ENCODE measurements at places on chromosomes 5 and 9.

DNA sequence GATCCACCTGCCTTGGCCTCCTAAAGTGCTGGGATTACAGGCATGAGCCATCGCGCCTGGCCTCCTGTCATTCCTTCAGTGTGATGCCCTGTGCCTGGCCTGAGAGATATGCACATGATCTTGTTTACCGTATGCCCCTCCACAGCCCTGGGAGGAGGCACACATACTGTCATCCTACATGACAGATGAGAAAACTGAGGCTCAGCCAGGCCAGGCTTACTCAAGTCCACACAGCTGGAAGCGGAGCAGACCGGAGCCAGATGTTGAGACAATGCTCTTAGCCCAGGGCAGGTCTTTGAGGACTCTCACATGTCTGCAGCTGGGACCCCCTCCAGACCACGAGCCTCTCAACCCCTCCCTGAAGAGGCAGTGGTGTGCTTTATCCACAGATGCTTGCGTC is 38.7 kb upstream of the SH3PXD2B start:
- no peak for DNase-seq

- DNase-seq = no peak
These were observed 195.2 kb downstream of the NR3C1 start for GRCh38 chr5:143208365-143208641.

- no peak for DNase-seq
These were observed 13.5 kb downstream of the COL5A1 start for GRCh38 chr9:134655101-134655500.

GRCh38 chr9:91530829-91531228 is 107.2 kb upstream of the NFIL3 start:
- DNase-seq = no peak

GRCh38 chr9:124551472-124552272 is 44.5 kb upstream of the NR5A1 start:
- DNase-seq = no peak

- no peak for DNase-seq
These were observed 157.2 kb downstream of the PRR16 start for GRCh38 chr5:120621339-120621738.
